ENCODE measurements at places on chromosomes 3 and 15.

GRCh38 chr15:62969442-62970089 is 73.0 kb upstream of the TPM1 start:
- no peak for DNase-seq

DNA sequence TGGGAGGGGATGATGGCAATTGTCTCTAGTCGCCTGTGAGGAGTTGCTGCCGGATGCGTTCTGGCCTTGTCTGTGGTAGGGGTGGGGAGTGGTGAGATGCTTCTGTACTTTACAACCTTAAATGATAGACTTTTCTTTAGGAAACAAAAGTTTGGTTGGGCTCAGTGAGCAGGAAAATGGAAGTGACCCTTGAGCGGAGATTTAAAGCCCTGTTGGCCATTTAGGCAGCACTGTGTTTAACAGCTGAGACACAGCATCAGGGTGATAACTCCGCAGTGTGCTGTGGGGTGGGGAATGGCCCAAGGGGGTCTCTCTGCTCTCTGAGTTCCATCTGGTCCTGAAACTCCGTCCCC is 36.6 kb downstream of the SPSB4 start:
- DNase-seq: no peak

DNA sequence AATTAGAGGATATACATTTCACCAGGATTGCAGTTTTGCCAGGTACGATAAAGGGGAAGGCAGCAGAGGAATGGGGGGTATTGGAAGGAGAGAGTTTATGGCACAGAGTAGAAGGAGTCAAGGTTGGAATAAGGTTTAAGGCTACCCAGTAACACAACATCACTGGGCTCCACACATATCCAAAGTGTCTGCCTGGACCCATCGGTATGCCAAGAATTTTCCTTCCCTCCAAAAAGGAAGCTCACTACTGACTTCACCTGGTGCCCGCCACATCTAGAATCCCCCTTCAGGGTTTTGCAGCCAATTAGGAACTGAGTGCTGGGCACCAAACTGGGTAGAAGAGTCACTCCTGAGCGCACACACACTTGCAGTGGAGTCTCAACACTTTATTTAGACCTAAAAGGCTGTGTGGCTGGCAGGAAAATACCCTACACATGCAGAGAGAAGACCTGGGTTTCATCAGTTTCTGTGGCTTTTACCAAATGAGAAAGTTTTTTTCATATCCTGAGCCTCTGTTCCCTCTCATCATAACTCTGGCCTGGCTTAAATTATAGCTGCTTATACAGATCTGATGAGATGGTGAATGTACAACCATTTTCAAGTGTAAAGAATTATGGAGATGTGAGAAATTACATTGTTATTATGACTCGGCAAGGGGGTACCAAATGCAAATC is 190.8 kb upstream of the LPP start:
- no peak for DNase-seq

DNA sequence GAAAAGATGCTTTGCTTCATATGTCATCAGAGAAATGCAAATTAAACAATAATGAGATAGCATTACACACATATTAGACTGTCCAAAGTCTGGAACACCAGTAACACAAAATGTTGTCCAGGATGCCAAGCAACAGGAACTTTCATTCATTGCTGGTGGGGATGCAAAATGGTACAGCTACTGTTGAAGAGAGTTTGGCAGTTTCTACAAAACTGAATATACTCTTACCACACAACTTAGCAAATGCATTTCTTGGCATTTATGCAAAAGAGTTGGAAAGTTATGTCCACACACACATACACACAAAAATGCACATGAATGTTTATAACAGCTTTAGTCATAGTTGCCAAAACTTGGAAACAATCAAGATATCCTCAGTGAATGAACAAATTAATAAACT is 195.2 kb upstream of the MME start:
- no peak for DNase-seq

- DNase-seq: no peak
These were observed 46.3 kb downstream of the GPR171 start for GRCh38 chr3:151156618-151157216.

DNA sequence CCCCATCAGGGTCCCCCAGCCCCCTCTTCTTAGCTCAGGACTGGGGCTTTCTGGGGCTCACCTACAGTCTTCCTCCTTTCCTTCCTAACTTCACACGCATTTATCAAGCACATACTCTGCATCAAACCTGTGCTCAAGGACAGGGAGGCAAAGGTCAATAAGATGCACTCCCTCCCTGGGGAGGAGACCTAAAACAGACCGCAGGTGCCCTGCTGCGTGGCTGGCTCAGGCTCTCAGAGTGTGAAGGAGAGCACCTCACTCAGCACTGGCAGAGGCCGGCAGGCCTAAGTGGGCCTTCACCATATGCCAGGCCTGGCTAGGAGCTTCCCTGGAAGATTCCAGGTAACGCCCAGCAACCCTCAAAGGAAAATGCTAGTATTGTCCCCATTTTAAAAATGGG is 16.5 kb downstream of the LIPC start:
- no peak for DNase-seq

- DNase-seq: no peak
These were observed 19.8 kb upstream of the ACOX2 start for GRCh38 chr3:58556761-58557221.

- DNase-seq: no peak
These were observed 400.7 kb downstream of the ROBO1 start for GRCh38 chr3:79367066-79367465.

DNA sequence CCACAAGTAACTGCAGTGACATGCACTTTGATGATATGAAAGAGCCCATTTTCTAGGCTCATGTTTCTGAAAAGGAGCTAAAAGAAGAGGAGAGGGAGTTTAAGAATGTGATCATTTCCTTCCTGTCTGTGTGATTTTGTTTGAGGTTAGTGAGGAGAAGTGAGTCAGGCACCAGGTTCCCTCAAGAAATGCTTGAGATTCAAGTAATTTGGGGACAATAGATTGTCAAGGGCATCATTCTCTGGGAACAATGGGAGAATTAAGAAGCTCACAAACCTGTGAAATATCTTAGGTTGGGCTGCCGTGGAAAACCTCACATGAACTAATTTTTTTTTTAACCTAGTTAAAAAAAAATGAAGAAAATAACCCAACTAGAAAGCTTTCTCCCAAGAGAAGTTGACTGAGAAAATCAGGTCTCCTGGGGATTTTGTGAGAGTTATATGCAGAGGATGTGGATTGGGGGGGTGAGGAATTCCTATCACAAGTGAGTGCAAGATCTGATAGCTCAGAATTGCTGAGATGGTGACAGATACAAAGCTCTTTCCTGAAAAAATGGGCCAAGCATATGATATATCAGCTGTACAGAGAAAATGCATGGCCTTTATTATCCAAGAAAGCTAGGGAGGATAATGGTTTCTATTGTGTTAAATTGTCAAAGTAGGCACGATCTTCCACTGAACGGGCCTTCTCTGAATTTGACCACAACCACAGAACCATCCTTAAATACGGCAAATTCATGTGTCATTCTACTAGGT is 203.3 kb downstream of the FEZF2 start:
- DNase-seq: no peak

GRCh38 chr3:105561876-105562275 is 195.2 kb downstream of the ALCAM start:
- no peak for DNase-seq

GRCh38 chr15:49589030-49589429 is 31.6 kb downstream of the FAM227B start:
- no peak for DNase-seq

DNA sequence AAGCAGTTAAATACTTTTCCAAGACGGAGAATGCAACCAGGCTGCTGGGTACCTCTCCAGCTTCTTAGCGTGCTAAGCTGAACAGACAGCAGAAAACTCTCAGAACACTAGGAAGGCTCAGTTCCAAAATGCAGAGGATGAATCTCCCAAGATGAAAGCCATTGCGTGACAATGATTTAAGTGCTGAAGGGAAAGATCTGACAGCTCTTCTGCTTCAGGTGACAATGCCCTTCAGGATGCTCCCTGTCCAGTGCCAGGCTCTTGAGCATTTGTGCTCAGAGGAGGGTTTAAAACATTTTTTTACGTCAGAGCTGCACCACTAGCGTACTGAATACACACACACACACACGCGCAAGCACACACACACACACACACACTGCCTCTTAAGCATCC is 26.3 kb downstream of the ARHGEF3 start:
- DNase-seq: no peak

- DNase-seq: no peak
These were observed 56.1 kb downstream of the TAFA4 start for GRCh38 chr3:68876112-68876713.

DNA sequence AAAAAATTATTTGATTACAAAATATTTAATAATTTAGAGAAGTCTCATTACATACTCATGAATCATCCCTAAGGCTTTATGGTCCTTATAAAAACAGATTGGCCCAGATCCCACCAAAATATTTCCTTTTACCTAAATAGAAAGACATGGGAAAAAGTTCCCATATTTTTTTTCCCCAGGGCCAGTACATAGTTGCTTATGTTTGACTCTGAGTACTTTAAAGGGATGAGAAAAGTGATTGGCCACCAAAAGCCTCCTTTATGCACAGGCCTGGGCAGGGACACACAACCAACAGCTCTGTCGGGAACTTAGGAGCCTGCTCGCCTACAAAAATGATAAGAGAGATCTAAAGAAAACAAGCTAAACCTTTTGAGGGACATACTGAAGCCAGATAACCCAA is 22.3 kb downstream of the KCNAB1 start:
- no peak for DNase-seq

DNA sequence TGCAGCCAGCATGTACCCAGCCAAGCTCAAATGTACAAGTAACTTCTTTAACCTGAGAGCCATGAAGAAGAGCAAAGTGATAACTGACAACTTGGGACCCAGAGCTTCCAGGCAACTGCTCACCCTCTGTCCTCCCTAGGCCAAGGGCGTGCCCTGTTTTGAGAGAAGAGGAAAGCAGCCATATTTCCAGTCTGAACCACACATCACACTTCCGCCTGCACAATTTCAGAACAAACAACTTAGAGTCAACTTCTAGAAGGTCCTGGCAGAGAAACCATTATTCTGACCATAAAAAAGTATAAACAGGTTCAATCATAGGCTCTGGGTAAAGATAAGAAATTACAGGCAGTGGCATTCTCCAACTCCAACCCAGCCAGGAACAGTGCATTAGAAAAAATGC is 50.1 kb downstream of the ITGB5 start:
- DNase-seq: no peak

DNA sequence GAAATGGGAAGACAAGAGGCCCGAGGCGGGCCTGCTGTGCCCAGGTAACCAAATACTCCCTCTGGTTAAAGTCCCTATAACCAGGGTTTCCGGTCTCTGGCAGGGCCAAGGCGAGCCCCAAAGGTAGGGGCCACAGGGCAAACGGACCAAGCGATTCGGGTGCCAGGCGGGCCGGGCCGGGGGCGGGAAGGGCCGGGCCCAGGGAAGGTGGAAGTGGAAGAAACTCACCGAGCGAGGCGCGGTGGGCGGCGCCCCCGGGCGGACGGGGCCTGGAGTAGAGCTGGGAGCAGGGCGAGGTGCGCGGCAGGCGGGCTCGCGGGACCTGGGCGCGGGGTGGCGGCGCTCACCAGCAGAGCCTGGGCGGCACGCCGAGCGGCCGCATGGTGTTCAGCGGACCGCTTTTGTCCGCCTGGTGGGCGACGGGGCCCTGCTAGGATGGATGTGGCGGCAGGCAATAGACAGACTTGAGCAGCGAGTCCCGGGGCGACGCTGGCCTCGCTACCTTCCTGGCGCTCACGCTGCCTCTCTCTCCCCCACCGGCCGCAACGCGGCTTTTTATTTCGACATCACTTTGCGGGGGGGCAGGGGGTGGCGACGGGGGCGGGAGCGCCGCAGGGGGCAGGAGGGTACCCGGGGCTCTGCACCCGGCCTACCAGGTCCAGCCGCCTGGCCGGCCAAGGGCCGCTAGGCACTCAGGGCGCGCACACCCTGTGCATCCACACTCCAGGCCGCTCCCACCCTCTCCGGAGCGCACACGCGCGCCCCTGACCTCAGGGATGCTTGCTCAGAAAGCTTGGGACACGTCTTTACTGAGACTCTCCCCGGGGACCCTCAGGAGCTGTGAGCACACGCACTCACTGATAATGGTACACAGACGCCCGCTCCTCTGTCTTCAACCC is at the start of gene GATA2:
GATA2 (minus strand) TSS at position 531 of the 899 bp plus-strand sequence. CDS start 6,170 bp downstream, outside the sequence.
- no peak for DNase-seq

DNA sequence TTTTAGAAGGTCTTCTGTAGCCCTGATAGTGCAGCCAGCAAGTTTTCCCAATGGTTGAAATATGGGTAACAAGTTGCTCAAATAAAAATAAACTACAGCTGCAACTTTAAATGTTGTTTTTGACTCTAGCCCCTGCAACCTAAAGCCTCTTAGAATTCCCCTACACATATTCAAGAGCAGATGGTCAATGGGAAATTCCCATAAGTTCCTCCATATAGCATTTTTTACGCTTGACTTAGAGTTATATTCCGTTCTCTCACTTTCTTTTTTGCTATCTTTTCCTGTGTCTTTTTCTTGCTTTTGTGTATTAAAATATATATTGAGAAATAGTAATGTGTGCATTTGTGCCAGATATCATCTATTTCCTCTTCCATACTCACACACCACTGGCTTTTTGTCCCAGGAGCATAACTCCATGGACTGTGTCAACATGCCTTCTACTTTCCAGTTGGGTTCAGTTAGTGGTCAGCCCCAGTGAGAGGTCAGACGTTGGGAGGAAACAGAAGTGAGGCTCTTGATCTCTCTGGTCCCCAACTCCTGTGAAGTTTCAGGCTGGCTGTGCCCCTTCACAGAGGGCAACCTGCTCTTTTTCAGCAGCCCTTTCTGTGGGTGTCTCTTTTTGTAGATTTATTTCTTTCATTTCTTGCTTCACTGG is 63.3 kb upstream of the TP63 start:
- DNase-seq: no peak

- no peak for DNase-seq
These were observed 33.7 kb upstream of the SPTBN5 start for GRCh38 chr15:41927536-41927935.

All from stimulated activated CD8-positive, alpha-beta memory T cell treated with anti-CD3 and anti-CD28 coated beads, Interleukin-15, amount 100 ng/mL, for 24 hours (primary cell).